ENCODE measurements at places on chromosomes 5 and 9.

DNA sequence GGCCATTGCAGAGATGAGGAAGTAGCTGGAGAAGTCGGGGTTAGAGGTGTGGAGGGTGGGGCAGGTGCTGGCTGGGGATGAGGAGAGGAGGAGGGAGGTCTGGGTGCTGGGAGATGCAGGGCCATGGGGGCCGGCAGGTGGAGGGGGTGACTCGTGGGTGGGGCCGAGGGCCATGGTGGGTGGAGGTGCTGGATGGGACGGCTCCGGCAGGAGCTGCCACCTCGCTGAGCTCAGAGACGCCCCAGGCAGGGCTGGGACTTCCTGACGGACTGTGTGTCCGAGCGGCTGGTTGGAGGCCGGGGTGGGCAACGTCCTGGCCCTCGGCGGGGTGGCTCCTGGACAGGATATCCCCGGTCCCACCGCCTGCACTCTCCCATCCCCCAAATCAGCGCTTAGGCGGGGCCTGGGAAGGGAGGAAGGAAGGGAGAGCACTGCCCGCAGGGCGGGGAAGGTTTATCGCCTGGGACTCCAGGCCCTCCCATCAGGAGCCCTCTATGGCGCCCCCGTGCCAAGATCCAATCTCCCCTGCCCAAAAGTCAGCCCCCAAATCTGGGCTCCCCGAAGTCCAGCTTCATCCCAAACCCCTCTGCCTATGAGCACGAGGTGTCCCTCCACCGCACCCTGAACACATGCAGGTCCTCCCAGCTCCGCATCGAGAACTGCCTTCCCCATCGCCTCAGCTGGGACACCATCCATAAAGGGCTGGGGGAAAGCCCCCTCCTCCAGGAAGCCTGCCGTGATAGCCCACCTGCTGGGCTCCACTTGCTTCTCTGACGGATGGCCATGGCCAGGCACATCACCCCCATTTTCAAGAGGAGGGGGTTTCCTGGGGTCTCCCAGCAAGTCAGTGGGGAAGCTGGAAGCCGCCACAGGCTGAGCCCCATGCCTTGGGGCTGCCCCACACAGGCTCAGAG, 58.3 kb upstream of the NOTCH1 start:
- DNase-seq, result no peak

GRCh38 chr5:9387879-9388278, 158.0 kb downstream of the SEMA5A start:
- DNase-seq, result no peak

DNA sequence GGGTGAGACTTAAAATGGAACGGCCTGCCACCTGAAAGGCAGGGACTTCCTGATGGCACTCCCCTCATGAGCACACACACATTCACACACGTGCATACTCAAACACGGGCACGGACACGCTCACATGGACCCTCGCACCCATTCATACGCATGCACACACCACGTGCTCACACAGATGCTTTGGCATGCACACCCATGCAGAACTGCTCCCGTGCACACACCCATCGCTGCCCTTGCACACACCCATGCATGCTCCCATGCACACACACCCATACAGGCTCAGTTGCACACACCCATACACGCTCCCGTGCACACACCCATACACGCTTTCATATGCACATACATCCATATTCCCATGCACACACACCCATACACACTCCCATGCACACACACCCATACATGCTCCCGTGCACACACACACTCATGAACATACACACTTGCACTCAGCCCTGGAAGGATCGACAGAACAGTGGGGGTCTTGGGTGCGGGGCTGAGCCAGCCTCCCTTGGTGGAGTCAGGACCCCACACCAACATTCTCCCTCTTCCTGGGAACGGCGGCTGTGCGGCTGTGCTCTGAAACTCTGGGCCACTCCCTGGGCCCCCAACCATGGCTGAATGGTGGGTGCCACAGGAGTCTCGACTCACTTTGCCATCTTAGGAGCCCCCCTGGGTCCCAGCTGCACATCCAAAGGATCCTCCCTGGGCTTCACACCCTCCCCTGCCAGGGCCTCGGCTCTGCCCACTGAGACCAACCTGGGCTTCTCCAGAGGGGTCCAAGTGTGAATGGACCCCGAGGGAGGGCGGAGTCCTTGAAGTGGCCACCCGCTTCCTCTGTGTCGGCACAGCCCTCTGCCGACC, 115.2 kb downstream of the RXRA start:
- no peak for DNase-seq

- DNase-seq, result no peak
These were observed 201.0 kb upstream of the HMHB1 start for GRCh38 chr5:143610946-143611345.

DNA sequence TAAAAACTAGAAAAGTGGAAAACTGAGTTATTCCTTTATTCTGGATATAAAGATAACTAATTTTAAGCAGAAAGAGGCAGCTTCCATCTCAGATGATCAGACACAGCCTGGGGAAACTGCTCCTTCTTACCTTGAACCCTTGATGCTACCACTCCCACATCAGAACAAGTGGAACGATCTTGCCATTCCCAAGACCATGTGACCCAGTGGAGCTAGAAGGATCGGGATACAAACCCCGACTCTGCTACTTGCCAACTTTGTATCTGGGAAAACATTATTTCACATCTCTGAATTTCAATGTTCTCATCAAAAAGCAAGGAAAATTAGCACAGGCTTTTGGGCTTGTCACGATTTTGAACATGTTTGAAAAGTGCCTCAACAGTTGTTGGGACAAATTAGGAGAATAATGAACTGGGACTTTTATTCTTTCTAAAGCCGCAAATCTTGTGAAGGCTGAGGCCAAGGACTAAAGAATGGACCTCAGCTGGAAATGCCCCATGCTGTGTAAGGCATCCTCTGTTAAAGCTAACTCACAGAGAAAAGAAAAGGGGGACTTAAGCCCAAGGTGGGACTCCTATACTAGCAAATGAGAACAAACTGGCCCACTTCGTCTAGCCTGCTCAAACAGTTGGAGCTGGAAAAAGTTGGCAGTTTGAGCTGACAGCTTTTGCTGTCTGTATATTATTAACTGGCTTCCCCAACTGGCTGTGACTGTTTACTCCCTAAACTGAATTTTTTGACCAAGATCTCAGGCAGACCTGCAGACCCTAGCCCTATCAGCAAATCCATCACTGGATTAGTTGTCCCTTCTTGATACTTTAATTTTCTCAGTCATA, 552.3 kb downstream of the EFNA5 start:
- DNase-seq, result no peak

All from thymus (tissue), 14 donors.